Stimulated activated CD4-positive, alpha-beta T cell treated with anti-CD3 and anti-CD28 coated beads, Interleukin-15, amount 100 ng/mL, for 1 hour (primary cell): ENCODE measurements at places on chromosomes 6 and 20.

DNA sequence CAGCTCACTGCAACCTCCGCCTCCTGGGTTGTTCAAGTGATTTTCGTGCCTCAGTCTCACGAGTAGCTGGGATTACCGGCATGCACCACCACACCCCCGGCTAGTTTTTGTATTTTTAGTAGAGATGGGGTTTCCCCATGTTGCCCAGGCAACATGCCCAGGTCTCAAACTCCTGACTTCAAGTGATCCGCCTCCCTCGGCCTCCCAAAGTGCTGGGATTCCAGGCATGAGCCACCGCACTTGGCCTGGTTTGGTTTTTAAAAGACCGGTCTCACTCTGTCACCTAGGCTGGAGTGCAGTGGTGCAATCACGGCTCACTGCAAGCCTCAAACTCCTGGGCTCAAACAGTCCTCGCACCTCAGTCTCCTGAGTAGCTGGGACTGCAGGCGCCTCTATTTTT lies 40.1 kb downstream of the VSTM2L start:
- no peak for DNase-seq

GRCh38 chr20:1177680-1178079 lies 7.1 kb downstream of the TMEM74B start:
- DNase-seq = no peak

GRCh38 chr6:32057966-32058365 lies 19.8 kb downstream of the CYP21A2 start:
- no peak for DNase-seq

DNA sequence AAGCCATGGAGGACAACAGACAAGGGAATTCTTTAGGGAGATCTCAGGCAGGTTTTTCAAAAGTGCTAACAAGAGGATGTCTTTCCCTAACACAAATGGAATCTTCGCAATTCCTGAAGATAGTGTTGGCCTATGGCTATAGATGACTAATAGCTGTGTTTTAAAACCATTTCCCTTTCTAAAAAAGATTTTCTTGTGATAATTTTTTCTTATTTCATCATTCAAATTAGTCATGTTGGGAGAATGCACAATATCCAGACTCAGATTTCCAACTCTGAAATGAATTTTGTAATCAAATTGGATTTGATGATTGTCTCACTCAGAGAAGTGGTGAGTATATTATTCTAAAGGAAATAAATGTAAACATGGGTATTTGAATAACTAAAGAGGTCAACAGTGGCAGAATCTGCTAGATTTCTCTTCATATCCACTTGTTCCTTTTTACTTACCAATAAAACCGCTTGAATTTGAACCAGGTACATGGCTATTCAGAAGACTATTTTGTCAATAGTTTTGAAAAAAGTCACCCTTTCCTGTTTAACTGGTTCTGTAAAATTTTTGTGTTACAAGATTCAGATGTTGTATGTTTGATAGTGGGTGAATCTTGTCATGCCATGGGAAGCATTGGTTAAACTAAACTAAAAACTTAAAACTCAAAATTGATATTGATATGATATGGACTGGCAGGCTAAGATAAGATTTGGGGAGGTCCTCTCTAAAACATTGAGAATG lies 1223.7 kb upstream of the EYS start:
- DNase-seq = no peak

DNA sequence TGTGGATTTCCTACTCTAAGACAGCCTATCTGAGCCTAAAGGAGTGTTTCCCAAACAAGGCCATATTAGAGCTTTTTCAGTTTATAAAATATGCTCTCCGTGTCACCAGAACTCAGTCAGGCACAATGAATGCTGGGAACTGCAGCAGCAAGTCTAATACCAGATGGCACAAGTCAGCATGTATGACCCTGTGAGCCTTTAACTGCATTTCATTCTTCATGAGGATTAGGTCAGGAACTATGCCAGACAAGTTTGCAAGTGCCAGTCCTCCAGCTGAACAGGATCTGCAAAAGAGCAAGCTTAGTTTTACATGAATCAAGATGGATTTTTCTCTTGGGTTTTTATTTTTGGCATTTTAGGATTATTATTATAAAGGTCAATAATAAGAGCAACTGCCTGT lies 66.7 kb upstream of the SAMD5 start:
- DNase-seq = no peak

- DNase-seq = no peak
Observed at GRCh38 chr6:145498425-145498824, 236.9 kb downstream of the EPM2A start.

DNA sequence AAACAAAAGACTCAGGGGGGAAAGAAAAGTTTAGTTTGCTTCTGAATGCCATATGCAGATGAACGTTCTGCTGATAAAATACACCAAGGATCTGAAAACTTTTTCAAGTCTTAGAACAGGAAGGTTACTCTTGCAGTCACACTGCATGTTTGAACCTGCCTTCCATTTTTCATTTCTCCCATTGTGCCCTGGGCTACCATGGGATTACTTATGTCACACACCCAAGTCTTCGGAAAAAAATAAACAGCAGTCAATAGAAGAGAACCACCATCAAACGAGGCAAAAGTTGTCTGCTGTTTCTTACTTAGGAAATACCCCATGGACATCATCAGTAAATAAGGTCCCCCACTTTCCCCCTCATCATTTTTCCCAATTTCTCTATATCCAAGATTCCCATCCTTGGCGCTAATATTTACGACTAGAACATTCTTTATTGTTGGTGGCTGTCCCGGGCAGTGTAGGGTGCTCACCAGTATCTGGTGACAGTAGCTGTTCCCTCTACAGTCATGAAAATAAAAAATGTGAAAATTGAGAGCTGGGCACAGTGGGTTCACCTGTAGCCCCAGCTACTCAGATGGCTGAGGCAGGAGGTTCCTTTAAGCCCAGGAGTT lies 202.5 kb downstream of the BCAS1 start:
- DNase-seq = no peak

- no peak for DNase-seq
Observed at GRCh38 chr6:41370488-41371111, 35.2 kb downstream of the NCR2 start.
